CD8-positive, alpha-beta T cell (primary cell): ENCODE measurements at places on chromosomes 2 and 18. TPM values are rescaled to one million over a fixed set of nuclear protein-coding genes. Genes with fewer than 3 reads are reported as not detected.

DNA sequence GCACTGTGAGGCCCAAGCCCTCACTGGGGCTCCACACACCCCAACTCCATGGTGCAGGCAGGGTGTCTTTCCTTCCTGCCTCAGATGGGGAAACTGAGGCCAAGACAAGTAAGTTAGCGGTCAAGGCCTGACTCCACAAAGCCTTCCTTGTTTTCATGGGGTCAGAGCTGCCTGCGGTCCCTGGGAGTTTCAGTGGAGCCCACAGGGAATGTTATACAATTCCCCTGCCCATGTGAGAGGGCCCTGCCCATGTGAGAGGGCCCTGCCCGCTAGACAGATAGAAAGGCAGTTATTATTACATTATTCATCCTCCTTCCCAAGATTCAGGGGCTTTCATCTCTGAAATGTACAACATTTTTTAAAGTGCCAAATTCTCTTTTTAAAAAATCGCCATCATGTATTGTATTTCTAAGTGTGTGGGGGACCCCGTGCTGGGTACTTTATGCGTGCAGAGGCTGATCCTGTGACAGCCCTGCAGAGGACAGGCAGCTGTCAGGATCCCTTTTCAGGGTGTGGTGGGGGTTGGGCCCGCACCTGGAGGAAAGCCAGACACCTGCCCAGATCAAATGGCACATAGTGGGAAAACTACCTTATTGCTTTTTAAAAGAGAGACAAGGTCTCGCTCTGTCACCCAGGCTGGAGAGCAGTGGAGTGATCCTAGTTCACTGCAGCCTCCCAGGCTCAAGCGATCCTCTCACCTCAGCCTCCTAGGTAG, 23.4 kb downstream of the FBLN7 start:
- DNase-seq = no peak

DNA sequence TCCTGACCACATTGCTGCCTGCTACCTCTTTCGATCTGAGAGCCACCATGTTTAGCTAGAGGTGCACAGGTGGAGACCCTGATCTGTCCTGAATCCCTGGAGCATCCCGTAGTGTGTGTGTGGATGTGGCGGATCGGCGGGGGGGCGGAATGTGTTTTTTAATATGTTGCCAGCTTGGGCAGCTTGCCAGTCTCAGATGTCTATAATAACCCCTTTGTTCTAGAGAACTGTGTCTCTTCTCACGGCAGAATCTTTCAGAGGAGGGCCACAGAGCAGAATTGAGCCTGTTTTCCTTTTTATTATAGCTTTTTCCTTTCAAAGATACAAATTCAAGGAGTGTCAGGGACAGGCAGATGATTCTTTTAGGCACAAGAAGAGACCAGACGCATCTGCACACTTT, 934.1 kb upstream of the KLHL29 start:
- DNase-seq = no peak

GRCh38 chr2:168180483-168180882, 66.9 kb downstream of the STK39 start:
- no peak for DNase-seq

The REG3A gene
- total RNA-seq = not detected

DNA sequence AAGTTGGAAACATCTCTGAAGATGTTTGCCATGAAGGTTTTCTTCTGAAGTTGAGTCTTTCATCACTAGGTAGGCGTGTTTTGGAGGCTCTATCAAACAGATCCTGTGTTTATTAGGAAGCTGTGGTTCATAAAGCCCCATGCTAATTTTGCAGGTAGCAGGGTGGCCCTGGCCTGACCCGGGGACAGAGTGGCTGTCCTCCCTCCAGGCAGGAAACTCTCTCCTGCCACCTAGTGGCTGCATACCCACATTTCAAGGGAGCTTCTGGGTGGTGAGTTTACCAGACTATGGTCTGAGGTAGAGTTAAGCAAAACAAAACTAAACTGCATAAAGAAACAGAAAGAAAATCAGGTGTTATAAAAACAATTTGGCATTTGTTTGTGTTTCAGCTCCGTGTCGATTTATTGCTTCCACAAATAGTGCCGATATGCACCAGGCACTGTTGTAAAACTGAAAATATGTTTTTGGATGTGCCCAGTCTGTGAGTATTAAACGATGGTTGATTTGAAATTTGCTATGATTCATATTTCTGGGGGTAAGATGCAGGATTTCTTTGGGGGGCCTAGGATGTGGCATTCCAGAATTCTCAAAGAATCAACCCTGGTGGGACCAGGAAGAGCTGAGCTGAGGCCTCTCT, 26.0 kb upstream of the IL37 start:
- DNase-seq = peak; percentile 66

- no peak for DNase-seq
These were observed 159.6 kb downstream of the RND3 start for GRCh38 chr2:150327564-150328489.

DNA sequence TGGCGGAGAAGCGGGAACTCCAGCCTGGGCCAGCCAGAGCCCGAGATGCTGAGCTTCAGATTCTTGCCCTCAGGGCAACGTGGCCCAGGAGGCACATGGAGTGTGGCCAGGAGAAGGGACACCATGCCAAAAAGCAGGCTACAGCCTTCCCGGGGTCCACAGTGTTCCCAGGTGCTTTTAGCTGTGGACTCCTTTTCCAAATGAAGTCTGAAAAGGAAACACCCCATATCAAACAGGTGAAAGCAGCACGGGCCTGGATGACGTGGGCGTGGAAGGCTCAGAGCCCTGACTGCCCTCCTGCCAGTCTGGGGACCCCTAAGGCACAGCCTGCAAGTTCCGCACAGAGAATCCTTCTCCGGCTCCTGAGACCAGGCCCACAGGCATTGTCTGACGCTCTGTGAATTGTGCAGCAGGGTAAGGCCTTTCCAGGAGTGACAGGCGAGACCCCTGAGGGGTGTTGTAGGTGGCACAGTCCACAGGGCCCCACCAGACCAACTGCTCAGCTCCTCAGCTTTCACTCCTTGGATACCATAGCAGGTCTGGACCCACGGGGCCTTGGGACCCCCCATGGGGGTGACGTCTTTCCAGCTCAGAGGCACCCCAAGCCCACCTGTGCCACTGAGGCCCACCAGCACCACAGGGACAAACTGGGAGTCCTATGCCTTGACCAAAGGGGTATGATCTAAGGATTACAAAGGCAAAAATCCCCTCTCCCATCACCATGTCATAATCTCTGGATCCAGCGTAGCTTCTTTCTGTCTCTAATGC, 69.6 kb upstream of the RAB6C start:
- DNase-seq = no peak

DNA sequence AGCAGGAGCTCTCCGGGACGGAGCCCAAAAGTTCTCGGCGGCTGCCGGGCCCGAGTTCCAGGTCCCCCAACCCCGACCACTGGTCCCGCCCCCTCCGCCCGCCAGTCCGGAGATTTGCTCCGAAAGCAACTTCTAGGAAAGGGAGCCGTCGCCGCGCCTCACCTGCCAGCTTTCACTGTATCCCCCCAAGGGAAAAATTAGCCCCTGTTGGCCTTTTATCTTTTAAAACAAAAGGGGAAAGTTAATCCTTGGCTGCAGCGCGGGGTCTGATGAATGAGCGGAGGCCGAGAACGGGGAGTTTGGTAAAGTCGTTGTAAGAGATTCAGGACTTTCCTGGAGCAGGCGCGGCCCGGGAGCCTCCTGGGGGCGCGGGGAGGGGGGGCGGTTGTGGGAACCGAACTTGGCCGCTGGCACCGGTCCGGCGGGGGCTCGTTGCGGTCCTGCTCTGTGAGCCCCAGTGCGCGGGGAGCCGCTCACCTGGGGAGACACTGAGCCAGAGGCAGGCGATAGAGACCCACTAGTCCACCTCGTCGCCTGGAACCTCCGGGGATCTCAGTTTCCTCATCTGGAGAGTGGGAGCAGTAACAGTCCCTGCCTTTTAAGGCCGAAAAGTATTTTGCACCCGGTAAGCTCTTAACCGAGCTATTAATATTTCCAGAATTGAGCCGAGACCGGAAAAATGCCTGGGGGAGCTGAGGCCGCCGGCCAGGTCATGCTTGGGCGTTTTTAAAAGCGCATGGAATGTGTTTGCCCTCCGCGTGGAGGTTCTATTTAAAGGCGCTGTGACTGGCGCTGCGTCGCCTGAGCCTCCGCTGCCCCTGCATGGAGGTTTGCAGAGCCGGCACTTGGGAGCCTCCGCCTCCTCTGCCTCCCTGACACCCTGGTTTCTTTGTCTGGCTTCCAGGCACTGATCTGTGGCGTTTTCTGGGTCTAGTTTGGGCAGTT, 1.1 kb downstream of the EFHD1 start:
- DNase-seq = no peak

GRCh38 chr2:30886080-30886479, 78.8 kb upstream of the CAPN13 start:
- DNase-seq = no peak

The ALPP gene
- total RNA-seq = not detected

DNA sequence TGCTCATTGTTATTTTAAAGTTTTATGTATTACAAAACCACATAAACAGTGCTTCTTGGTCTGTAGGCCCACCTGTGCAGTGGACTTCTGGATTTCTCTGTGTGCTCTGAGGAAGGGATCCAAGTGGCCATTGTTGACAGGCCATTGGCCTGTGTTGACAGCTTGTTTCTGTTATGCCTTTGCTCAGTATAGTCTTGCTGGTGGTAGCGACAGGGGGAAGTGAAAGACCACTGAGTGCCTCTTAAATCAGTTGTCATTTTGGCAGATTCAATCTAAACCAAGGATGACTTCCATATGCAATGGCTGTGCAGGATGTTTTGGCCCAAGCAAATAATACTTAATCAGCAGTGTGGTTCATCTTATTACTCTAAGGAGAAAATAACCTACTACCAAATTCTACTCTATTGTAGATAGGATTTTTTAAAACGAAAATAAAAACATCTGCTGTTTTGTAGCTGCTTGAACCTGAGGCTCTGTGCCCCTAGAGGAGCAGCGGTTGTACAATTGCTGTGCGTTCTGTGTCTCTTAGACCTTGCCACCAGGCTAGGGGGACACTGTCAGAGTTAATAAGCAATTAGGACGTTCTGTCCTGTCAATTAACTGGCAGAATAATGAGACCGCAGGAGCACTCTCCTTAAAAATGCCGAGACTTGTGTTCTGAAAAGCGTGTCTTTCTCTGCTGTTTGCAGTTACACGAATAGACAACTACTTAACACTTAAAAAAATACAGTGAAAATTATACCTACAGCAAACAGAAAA, 108.2 kb downstream of the RHBDD1 start:
- DNase-seq = no peak

The ACTR3 gene
- total RNA-seq = 121 TPM

GRCh38 chr18:78972930-78973331, 6.7 kb upstream of the SALL3 start:
- no peak for DNase-seq

The TDRD15 gene
- not detected for total RNA-seq

DNA sequence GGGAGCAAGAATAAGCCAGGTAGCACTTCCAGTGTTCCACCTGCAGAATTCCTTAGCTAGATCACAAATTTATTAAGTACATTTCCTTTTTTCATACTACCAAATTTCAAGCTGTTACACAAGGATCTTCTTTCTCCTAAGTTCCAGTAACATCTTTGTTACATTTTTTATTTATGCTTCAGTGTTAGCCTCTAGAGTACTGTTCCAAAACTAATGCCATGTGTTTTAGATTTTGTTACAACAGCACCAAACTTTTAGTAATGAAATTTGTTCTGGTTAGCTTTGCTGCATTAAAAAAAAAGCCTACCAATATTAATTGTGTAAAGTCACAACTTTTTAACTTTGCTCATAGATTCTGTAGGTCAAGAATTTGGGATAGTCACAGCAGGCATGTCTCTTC, 161.1 kb downstream of the CAMKMT start:
- DNase-seq = no peak

The NEU2 gene
- total RNA-seq = not detected

- DNase-seq = no peak
These were observed 56.0 kb downstream of the TMEM247 start for GRCh38 chr2:46535360-46535759.

The FAM168B gene
- 87.3 TPM for total RNA-seq

GRCh38 chr2:54503192-54503591, 47.1 kb downstream of the SPTBN1 start:
- peak; percentile 40 for DNase-seq

- no peak for DNase-seq
These were observed 24.9 kb downstream of the OSBPL6 start for GRCh38 chr2:178219247-178219646.

DNA sequence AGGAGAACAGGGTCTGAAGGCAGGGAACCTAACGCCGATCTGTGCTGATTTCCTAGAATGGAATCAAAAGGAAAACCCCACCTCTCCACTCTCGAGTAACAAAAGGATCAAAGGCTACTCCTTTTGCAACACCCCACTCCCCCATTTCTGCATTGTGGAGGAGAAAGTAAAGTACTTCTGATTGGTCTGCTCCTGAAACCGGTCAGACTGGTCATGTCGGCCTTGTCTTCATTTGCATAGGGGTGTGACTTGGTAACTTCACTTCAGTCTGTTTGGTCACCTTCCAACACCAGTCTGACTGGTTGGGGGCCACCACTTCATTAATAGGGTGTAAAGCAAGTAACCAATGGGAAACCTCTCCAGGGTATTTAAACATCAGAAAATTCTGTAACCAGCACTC, 771.9 kb downstream of the ERBB4 start:
- DNase-seq = no peak

- DNase-seq = no peak
These were observed 162.1 kb downstream of the ARL4C start for GRCh38 chr2:234334756-234335155.

- no peak for DNase-seq
These were observed 1.2 kb downstream of the DLX1 start for GRCh38 chr2:172086241-172087206.

- DNase-seq = no peak
These were observed 120.8 kb downstream of the MCFD2 start for GRCh38 chr2:46794693-46795317.

The RUFY4 gene
- 0.44 TPM for total RNA-seq

DNA sequence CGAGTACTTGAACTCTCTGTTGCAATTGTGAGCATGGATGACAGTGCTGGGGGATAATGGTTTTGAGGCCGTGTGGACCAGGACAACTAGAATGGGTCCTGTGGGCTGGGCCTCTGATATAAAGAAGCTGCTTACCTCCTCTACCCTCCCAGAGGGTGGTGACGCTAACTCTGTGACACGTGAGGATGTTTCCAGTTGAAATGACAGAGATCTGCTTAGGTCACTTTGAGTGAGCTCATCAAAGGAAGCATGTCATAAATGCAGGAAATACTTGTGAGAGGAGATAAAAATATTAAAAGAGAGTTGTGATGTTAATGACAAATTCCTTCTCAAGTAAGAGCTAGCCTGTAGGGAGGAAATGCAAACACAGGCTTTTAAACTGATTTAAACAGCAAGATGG, 16.4 kb downstream of the RMC1 start:
- DNase-seq = no peak

The TMEM37 gene
- total RNA-seq = not detected
